ENCODE measurements at places on chromosomes 3 and 15.

DNA sequence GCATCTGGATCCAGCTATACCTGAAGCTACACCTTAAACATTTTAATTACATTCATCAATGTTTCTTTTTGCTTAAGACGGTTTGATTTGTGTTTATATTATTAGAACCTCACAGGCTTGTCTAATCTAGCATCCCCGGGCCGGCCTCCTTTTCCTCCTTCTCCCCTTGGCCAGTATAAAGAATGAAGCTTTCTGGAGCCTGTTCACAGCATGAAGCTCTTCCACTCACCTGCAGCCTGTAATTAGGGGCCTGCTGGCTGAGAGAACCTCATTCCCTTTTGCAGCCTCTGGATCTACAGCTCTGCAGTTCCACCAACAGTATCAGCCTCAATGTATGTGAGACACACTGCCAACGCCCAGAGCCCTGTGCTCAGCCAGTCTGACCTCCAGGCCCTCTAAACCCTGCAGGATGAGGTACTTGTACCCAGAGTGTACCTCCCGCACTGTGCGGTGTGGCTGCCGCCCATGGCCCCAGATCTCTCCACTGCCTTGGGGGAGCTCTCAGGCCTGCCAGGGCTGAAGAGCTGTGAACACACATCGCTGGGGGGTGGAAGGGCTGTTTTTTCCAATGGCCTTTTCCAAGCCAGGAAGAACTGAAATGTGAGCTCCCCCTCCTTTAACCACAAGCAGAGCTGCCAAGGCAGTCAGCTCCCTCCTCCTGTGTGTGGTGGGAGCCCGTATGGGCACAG, 114.7 kb upstream of the ALDH1A3 start:
- no peak for DNase-seq

GRCh38 chr15:94592495-94592894, 361.1 kb downstream of the MCTP2 start:
- DNase-seq = no peak

DNA sequence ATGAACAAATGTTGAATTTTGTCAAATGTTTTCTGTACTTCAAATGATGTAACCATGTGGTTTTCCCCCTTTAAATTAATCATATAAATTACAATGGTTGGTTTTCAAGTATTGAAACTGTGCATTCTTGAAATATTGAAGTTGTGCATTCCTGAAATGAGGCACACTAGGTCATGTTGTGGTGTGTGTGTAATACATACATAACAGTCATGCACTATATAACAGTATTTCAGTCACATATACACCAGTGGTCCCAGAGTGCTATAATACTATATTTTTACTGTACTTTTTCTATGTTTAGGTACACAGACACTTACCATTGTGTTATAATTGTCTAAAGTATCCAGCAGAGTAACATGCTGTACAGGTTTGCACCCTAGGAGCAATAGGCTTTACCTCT, 11.0 kb upstream of the IQCF5 start:
- DNase-seq = no peak

GRCh38 chr3:119619094-119619493, 21.4 kb downstream of the PLA1A start:
- DNase-seq = no peak

DNA sequence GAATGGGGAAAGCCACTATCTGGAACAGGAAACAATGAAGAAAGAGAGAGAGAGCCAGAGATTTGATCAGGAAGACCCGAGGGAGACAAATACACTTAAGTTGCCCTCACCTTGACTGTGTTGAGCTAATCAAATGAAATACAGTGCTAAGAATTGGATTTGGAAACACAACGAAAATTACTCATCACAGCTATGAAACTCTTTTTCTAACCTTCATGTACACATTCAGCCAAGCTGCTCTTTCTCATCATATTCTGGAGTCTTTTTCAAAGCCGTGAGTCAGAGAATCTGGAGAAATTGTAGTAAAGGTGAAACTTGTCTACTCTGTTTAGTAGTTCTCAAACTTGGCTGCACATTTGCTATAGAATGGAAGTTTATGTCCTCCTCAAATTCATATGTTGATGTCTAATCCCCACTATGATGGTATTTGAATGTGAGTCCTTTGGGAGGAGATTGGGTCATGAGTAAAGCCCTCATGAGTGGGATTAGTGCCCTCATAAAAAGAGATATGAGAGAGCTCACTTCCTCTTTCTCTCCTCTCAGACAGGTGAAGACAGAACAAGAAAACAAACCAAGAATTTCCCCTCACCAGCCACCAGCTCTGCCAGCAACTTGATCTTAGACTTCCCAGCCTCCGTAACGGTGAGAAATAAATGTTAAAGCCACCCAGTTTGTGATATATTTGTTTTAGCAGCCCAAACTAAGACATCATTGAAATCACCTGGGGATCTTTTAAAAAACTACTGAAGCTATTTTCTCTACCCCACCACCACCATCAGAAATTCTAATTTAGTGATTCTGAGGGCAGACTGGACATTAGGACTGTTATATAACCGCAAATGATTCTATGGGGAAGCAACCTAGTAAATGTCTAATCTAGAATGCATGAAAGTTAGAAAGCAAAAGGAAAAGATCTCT, 143.6 kb upstream of the GRM7 start:
- DNase-seq = no peak

DNA sequence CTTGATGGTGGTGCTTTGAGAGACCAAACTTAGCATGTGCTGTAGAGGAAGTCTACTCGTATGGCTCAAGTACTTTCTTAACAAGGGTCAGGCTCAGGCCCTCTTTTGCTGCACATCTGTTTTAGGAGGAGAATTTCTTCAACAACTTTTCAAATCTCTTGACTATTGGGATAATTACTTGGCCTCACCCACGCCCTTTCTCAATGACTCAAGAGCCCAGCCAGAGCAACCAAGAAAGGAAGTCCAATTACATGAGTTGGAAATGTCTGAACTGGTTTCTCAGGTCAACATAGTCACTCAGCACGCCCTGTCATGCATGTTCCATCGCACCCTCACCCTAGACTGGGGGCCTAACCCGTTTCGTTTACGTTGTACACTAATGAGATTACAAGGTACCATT, 44.8 kb upstream of the UMPS start:
- DNase-seq = no peak

DNA sequence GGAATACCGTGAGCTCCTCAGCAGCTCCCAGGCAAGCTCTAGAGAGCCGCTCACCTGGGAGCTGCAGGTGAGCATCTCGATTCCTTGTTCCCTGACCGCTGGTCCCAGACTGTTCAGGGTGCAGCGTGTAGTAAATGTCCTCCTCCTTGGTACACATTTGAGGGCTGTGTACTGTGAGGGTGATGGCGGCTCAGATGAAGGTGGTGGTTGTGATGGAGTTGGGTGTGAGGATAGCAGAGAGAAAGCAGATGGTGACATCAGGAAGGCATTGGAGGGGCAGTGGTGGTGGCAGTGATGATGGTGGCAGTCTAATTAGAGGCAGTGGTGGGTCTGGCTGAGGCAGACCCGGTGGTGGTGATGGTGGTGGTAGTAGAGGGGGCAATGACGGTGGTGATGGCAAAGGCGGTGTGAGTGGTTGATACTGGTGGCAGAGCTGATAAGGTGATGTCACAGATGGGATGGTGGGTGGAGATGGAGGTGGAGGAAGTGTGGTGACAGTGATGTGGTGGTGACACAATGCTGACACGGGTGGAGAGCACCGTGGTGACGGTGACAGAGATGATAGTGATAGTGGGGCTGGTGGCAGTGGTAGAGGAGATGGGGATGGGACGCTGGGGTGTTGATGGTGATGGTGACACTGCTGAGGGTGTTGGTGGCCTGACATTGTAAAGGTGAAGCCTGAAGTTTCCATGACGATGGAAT, at the start of gene DNAJB8:
DNAJB8 (minus strand) TSS at position 51 of the 702 bp plus-strand sequence. CDS start 3,645 bp downstream, outside the sequence.
- no peak for DNase-seq

- no peak for DNase-seq
Measured at GRCh38 chr3:106403371-106404145, 534.7 kb upstream of the CBLB start.

GRCh38 chr3:132354916-132355702, 37.9 kb downstream of the ACP3 start:
- no peak for DNase-seq

DNA sequence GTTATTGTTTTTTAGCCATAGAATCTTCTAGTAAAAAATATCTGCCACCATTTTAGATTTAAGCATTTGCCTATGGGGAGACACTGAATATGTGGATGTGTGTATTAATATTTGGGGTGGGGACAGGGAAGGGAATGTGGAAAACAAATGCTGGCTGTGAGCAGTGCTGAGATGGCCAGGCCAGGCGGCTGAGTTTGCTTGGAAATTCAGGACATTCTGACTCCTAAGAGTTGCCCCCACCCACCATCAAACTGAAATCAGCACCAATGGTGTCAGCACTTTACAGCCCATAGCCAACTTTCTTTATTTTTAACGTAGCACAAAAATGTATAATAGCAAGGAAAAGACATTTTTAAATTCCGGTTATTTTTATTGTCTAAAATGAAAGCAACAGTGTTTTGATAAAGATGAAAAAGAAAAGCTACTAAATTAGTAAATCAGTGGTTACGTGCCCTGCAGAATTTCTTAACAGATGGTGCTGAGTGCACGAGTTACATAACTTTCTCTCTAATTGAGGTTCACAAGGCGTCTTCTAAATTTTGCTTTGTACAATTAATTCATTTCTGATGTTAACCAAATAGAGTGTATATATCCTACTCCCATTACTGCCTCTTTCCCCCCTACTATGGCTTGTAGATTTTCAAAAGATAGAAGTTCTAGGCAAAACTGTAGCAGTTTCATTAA, 34.0 kb downstream of the B3GALNT1 start:
- DNase-seq = no peak

DNA sequence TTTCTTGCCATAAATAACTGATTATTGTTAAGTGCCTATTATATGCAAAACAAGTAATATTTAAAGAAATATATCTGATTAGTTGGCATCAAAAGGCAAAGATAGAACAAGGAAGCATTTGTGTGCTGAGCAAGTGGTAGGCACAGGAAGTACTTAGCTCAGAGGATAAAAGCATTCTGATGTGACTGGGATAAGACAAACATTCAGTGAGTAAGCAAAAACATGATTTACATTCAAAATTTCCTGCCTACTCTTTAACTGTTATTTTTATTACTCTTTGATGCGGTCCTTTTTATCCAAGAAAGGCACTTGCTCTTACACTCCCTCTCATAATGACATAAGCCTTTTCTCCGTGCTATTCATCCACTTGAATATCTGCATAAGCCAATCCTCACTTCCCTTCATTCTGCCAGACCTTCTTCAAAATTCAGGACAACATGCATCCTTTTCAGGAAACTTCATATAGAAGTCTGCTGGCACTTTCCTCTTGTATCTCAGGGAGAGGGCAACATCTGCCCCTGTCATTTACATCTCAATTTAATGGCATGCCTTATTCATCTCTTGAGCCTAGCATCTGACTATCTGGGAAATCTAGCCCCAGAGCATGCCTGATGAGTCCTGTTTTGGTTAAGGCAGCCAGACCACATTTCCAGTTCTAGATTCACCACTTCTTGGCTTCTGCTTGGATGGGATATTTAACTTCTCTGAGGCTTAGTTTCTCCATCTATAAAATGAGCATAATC, 478.2 kb upstream of the ROBO2 start:
- no peak for DNase-seq

GRCh38 chr3:165839296-165840076, 2.3 kb upstream of the BCHE start:
- DNase-seq = no peak

GRCh38 chr3:149555927-149556326, 81.4 kb downstream of the TM4SF4 start:
- DNase-seq = no peak

DNA sequence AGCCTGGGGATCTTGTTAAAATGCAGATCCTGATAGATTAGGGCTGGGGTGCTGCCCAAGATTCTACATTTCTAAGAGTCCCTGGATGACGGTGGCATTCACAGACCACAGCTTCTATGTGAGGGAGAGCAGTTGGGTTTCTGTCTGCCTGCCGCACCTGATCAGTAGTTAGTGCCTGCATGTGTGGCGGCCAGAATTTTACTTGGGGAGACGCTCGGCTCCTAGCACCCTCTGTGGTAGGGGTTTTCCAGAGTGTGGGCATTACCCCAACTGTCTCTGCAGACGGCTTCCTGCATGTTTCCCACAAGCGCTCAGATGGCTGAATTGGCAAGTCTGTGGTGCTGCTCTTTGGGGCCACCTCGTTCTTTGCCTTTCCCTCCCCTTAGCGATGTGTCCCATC, 8.3 kb downstream of the GHRL start:
- DNase-seq = no peak

- DNase-seq = no peak
Measured at GRCh38 chr3:178690571-178690970, 154.3 kb downstream of the KCNMB2 start.

DNA sequence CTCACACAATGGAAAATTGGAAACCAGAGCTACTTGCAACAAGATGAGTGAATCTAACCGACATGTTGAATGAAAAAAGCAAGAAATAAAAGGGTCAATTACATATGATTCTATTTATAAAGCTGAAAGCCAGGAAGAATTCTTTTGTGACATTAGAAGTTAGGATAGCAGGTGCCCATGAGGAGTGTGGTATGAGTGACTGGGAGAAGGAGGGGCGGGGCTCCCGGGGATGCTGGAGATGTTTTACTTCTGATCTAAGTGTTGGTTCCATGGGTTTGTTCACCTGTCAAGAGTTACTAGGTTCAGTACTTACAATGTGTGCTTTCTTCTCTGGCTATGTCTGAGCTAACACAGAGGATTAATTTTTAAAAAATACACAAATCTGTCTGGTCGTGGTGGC, 60.8 kb downstream of the NSMCE3 start:
- DNase-seq = no peak

- DNase-seq = no peak
Measured at GRCh38 chr15:75696854-75697259, 15.8 kb downstream of the CSPG4 start.

GRCh38 chr3:30518872-30519271, 87.5 kb upstream of the TGFBR2 start:
- no peak for DNase-seq

DNA sequence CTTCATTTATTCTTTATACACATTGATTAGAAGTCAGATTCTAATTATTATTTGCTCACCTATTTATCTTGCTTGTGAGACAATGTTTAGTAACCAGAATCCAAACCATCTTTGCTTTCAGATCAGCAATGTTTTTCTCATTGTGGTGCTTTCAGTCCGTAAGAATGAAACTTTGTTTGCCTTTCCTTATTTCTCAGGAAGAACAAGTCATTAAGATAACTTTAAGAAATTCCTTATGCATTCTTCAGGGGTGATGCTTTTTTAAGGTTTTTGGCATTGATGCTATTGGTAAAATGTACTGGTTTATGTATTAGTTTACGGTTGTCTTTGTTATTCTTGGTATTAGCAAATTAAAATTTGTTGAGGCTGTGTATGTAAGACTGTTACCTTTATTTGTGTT, 120.8 kb upstream of the POU1F1 start:
- DNase-seq = no peak

- no peak for DNase-seq
Measured at GRCh38 chr15:68634531-68634930, 55.7 kb downstream of the CORO2B start.

GRCh38 chr15:38748710-38749109, 184.1 kb upstream of the RASGRP1 start:
- no peak for DNase-seq

GRCh38 chr15:70629735-70630273, 133.6 kb downstream of the UACA start:
- DNase-seq = no peak
